Smooth muscle cell of the pulmonary artery (primary cell): ENCODE measurements at places on chromosomes 4 and X. TPM values are rescaled to one million over a fixed set of nuclear protein-coding genes. Genes with fewer than 3 reads are reported as not detected.

The CD38 gene
- 0.07 TPM in 1 of 2 replicates, not detected in the other for total RNA-seq

The GAGE2A gene
- total RNA-seq: not detected in 2 replicates

The FDCSP gene
- total RNA-seq: not detected in 2 replicates

The MID1 gene
- 15.8 and 23.0 TPM in 2 replicates for total RNA-seq

The SPATA18 gene
- 15.6 and 32.6 TPM in 2 replicates for total RNA-seq

The LONRF3 gene
- total RNA-seq: 0.65 and 1.7 TPM in 2 replicates

The AFF2 gene
- 0.07 and 0.26 TPM in 2 replicates for total RNA-seq

The FTSJ1 gene
- 50.7 and 50.8 TPM in 2 replicates for total RNA-seq

The HNRNPH2 gene
- 55.9 and 72.3 TPM in 2 replicates for total RNA-seq

The HDAC6 gene
- 39.1 and 42.2 TPM in 2 replicates for total RNA-seq

The SH3TC1 gene
- total RNA-seq: 5.4 and 24.9 TPM in 2 replicates

The CCDC110 gene
- total RNA-seq: 3.8 and 9.4 TPM in 2 replicates

The CTPS2 gene
- 8.7 and 9.6 TPM in 2 replicates for total RNA-seq

The MGAT4D gene
- not detected in 2 replicates for total RNA-seq

The KLF8 gene
- 2.2 and 4.9 TPM in 2 replicates for total RNA-seq

The RTL9 gene
- 0.13 and 0.30 TPM in 2 replicates for total RNA-seq
